Stimulated activated CD8-positive, alpha-beta memory T cell treated with anti-CD3 and anti-CD28 coated beads, Interleukin-4, amount 100 ng/mL, for 4 hours (primary cell): ENCODE measurements at places on chromosomes 4 and X.

GRCh38 chr4:107825072-107825824, 516 bp downstream of the SGMS2 start:
- DNase-seq = no peak

- no peak for DNase-seq
These were observed 141.1 kb downstream of the BANK1 start for GRCh38 chr4:101931619-101932018.

DNA sequence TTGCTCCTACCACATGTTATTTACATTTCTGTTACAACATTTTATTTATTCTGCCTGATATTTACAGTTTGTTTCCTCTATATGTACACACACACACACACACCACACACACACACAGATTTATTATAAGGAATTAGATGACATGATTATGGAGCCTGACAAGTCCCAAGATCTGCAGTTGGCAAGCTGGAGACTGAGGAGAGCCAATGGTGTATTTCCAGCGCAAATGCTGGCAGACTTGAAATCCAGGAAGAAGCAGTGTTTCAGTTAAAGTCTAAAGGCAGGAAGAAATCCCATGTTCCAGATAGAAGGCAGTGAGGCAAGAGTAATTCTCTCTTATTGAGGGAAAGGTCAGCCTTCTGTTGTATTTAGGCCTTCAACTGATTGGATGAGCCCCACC, 1.8 kb upstream of the KLHL4 start:
- no peak for DNase-seq

DNA sequence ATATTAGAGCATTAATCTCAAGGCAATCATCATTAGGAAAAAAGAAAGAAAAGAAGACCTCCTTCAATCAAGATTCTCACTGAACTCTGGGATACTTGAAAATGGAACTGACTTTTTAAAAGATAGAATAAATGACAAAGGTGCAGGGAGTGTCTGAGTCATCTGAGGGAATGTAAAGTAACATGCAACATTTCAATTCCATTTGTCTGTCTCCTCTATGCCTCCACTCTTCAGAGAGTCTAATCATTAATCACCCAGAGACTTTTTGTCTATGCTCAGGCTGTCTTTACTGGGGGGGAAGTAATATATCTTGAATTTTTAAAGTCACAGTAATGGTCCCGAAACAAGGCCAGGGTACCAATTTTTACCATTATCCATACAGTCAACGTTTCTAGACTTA, 55.0 kb upstream of the PACRGL start:
- DNase-seq = no peak

- DNase-seq = no peak
These were observed 25.4 kb downstream of the SEC31A start for GRCh38 chr4:82865592-82865991.

- DNase-seq = no peak
These were observed 30.8 kb downstream of the DOK7 start for GRCh38 chr4:3493720-3494461.
